Osteocyte (in vitro differentiated cells): ENCODE measurements at places on chromosomes 5 and 9. TPM values are rescaled to one million over a fixed set of nuclear protein-coding genes. Genes with fewer than 3 reads are reported as not detected.

DNA sequence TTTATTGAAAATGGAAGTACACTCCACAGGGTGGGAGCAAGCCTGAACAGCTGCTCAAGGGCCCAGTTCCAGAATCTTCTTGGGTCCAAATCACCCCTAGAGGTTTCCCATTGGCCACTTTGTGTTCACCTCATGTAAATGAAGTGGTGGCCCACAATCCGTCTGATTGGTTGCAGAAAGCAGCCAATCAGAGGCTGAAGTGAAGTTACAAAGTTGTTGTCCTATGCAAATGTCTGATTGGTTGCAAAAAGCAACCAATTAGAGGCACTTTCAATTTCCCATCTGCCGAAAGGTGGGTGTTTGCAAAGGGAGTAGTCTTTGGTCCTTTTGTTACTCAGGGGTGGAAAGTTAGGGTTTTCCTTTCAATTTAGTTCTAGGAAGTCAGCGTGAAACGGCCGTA lies 8.8 kb downstream of the TMEM171 start:
- H3K36me3 ChIP-seq: peaks cover 51% of the 10 kb centered on the region
- no peaks in the 10 kb centered on the region for H3K27me3 ChIP-seq
- peak; percentile 6 for DNase-seq
- no peak overlapping the region for H3K4me3 ChIP-seq
- H3K4me1 ChIP-seq: peaks cover 14% of the 10 kb centered on the region

- H3K27ac ChIP-seq: no peak overlapping the region
- peaks cover 4% of the 10 kb centered on the region for H3K4me1 ChIP-seq
- no peak overlapping the region for H3K4me3 ChIP-seq
- H3K27me3 ChIP-seq: peaks cover 5% of the 10 kb centered on the region
- DNase-seq: no peak
These were observed 39.8 kb downstream of the CYSTM1 start for GRCh38 chr5:140214831-140215230.

DNA sequence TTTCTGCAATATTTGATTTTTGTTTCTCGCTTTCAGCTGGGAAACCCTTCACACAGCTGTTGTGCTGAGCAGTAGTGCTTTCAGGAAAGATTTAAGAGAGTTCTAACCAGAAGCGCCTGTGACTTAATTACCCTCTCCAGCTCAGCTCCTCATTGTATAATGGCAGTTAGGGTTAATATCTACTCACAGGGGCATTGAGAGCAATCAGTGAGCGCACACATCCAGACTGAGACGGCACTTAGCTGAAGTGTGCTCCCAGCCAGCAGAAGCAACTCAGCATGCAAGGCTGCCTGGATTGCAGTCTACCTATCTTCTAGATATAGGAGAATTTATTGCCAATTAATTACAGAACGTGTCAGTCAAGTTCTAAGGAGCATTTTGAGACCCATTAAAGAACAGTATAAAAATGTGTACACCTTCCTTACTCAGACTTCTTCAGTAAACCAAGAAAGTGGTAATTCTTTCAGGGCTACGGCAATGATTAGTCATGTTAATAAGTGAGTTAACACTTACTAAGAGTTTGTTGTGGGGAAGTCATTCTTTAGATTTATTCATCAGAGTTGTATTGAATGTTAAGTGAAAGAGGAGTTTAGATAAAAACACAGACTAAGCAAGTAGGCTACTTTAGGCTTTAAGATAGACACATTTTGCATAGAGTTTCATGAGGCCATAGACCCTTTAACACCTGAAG lies 111.7 kb upstream of the PCAT7 start:
- no peaks in the 10 kb centered on the region for H3K27me3 ChIP-seq
- H3K4me1 ChIP-seq: peaks cover 11% of the 10 kb centered on the region
- H3K36me3 ChIP-seq: peaks cover 34% of the 10 kb centered on the region

Gene DRD1
- not detected in 2 replicates for total RNA-seq

- H3K4me1 ChIP-seq: peaks cover 32% of the 10 kb centered on the region
- H3K4me3 ChIP-seq: no peak overlapping the region
- DNase-seq: no peak
- no peaks in the 10 kb centered on the region for H3K36me3 ChIP-seq
- H3K27ac ChIP-seq: no peak overlapping the region
These were observed 663.8 kb upstream of the KLF4 start for GRCh38 chr9:108153416-108153815.

DNA sequence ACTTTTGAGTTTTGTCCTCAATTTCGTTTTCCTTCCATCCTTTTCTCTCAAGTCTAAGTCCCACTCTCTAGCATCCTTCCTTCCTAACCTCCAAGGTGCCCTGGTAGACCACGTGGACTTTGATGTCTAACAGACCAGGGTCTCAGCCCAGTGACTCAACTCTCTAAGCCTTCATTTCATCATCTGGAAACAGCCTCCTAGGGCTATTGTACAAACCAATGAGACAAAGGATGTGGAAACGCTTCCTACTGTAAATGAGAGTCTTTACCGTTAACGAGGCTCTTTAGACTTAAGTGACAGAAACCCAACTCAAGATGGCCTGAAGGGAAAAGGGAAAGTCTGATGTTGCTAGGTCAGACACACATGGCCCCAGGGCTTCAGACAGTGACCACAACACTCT lies 49.2 kb upstream of the CPLX2 start:
- H3K36me3 ChIP-seq: no peaks in the 10 kb centered on the region
- no peak overlapping the region for H3K4me3 ChIP-seq
- H3K4me1 ChIP-seq: no peaks in the 10 kb centered on the region
- H3K27ac ChIP-seq: no peak overlapping the region
- no peaks in the 10 kb centered on the region for H3K27me3 ChIP-seq
- no peak for DNase-seq

GRCh38 chr9:80028501-80028900 lies 456.7 kb downstream of the TLE4 start:
- H3K27ac ChIP-seq: peak overlapping the region; percentile 69
- no peak for DNase-seq
- no peak overlapping the region for H3K4me3 ChIP-seq

Gene ORM2
- total RNA-seq: not detected in 2 replicates

GRCh38 chr5:2700876-2701275 lies 50.6 kb downstream of the IRX2 start:
- peak; percentile 79 for DNase-seq
- H3K4me1 ChIP-seq: no peaks in the 10 kb centered on the region
- H3K27ac ChIP-seq: no peak overlapping the region
- no peaks in the 10 kb centered on the region for H3K36me3 ChIP-seq
- no peaks in the 10 kb centered on the region for H3K27me3 ChIP-seq

GRCh38 chr9:127392166-127392565 lies 4.8 kb upstream of the SLC2A8 start:
- H3K4me1 ChIP-seq: peaks cover 23% of the 10 kb centered on the region
- H3K36me3 ChIP-seq: no peaks in the 10 kb centered on the region
- no peak overlapping the region for H3K27ac ChIP-seq
- H3K27me3 ChIP-seq: no peaks in the 10 kb centered on the region

Gene DIRAS2
- total RNA-seq: 2.7 and 5.1 TPM in 2 replicates

DNA sequence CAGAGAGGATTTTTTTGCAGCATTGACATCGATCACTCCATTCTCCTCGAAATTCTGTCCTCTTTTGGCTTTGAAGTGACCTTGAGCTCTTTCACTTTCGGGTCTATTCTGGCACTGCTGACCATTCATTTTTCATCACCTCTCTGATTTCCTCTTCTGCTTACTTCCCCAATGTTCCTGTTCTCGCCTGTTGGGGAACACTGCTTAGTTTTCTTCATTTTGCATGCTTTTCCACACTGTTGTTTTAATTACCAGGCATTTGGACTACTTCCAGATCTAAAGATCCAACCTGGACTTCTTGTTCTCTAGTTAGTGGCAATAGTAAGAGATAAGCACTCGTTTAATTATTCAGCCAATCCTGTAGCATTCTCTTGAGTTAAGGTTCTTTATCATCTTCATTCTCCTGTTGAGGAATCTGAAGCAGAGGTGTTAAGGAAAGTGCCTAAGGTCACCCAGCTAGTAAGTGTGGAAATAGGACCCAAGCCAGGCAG lies 53.4 kb downstream of the MAN2A1 start:
- H3K27me3 ChIP-seq: no peaks in the 10 kb centered on the region
- peaks cover 64% of the 10 kb centered on the region for H3K4me1 ChIP-seq
- H3K36me3 ChIP-seq: peaks cover 18% of the 10 kb centered on the region

DNA sequence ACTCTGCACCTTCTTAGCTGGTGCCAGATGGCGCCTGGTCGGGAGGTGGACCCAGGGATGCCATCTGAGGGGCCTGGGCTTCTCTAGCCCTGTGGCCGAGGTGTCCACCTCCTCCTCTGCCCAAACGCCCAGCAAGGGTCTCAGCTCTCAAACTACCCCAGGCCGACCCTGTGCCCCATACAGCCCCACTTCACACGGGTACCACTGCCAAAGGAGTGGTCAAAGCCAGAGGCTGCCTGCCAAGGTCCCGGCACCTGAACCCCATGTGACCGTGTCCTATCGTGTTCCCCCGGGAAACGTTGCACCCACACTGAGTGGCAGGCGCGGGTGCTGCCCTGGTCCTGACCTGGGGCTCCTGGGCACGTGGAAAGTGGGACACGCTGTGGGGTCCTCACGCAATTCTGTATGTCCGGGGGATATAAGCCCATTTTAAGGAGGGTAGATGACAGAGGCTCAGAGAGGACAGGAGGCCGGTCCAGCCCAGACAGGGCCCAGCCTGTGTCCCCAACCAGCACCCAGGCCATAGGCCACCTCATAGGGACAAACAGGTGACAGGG lies 1.9 kb downstream of the ENTPD8 start:
- H3K4me3 ChIP-seq: no peak overlapping the region
- DNase-seq: no peak
- peaks cover 2% of the 10 kb centered on the region for H3K27me3 ChIP-seq
- H3K36me3 ChIP-seq: no peaks in the 10 kb centered on the region
- H3K4me1 ChIP-seq: peaks cover 7% of the 10 kb centered on the region

Gene SCAI
- total RNA-seq: 7.8 and 8.6 TPM in 2 replicates

Gene PCDHA6
- total RNA-seq: 20.2 TPM in 2 replicates

- no peak overlapping the region for H3K4me3 ChIP-seq
- peaks cover 11% of the 10 kb centered on the region for H3K4me1 ChIP-seq
- no peaks in the 10 kb centered on the region for H3K36me3 ChIP-seq
These were observed 70.4 kb upstream of the IQGAP2 start for GRCh38 chr5:76332611-76333205.

DNA sequence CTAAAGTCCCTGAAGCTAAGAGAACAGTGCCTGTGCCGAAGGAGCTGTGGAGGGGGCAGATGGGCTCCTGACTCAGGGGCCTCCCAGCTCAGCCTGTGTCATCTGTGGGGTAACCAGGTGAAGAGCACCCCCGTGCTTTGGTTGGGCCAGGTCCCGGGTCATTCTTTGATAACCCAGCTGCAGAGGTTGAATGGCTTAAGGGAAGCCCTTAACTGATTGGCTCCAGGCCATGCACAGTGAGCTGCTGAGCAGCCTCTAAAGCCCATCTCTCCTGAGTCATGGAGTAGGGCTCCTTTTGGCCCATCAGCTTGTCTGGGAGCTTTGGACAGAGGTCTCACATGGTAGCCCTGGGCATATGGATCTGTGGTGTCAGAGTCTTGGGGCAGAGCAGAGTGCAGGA lies 28.7 kb downstream of the COL27A1 start:
- H3K4me3 ChIP-seq: no peak overlapping the region
- H3K27me3 ChIP-seq: no peaks in the 10 kb centered on the region
- peaks cover 28% of the 10 kb centered on the region for H3K36me3 ChIP-seq
- H3K27ac ChIP-seq: no peak overlapping the region

DNA sequence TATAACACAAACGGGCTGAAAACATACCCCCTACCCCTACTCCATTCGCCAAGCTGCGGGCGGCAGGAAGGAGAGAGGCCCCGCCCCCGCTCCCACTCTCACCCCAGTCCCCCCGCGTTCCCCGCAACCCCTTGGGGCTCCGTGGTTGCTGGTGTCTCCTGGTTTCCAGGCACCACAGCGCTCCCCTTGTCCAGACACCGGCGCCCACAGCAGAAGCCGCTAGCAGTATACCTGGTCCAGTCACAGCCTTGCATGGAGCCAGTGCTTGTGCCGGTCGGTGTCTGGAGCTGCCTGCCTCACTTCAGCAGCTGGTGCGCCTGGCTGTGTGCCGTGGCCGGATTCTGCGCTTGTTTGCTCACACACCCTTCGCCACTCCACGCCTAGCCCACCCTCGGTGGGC lies 240.5 kb upstream of the DAB2 start:
- H3K36me3 ChIP-seq: no peaks in the 10 kb centered on the region
- no peak overlapping the region for H3K27ac ChIP-seq
- no peak overlapping the region for H3K4me3 ChIP-seq

Gene FRMD3
- 0.29 and 0.35 TPM in 2 replicates for total RNA-seq

DNA sequence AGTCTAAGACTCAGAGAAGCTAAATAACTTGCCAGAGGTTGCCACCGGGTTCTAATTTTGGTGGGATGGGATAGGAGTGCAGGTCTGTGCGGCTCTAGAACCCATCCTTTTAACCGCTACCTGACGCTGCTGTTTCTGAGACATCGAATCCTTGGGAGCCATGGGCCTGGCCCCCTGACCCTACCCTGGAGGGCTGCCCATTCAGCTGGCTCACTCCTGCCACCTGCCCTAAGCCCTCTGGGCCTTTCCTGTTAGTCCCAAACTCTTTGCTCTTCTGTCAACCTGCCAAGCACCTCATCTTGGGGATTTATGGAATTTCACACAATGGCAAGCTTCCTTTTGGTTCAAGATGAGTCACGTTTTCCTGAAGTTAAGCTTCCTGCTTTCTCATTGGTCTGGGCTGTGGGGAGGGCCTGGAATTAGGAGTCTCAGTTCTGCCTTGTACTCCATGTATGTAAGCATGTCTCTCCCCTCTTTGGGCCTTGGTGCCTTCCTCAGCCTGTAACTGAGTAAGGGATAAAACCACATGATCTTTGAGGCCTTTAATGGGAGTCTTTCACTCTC lies 26.6 kb downstream of the ENHO start:
- no peak overlapping the region for H3K4me3 ChIP-seq
- no peaks in the 10 kb centered on the region for H3K36me3 ChIP-seq
- no peaks in the 10 kb centered on the region for H3K4me1 ChIP-seq
- H3K27ac ChIP-seq: no peak overlapping the region
